ENCODE measurements at places on chromosomes 5 and 9.

- no peak for DNase-seq
Measured at GRCh38 chr5:67366276-67366675, 169.7 kb upstream of the CD180 start.

DNA sequence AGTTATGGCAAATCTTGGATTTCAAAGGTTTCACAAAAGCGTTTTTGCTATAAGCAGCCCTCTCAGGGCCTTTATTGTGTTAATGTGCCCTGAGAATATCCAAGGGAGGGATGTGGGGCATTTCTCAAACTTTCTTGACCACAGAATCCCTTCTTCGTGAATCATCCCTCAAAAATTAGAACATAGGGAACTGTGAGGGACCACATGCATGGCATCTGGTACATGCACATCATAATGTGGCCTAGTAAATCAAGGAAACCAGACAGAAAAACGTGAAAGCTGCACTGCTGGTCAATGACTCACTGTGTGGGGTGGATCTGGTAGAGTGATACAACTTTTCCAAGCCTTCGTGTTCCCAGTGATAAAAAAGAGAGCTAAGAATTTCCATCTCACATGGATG is 22.4 kb downstream of the DDX31 start:
- no peak for DNase-seq

DNA sequence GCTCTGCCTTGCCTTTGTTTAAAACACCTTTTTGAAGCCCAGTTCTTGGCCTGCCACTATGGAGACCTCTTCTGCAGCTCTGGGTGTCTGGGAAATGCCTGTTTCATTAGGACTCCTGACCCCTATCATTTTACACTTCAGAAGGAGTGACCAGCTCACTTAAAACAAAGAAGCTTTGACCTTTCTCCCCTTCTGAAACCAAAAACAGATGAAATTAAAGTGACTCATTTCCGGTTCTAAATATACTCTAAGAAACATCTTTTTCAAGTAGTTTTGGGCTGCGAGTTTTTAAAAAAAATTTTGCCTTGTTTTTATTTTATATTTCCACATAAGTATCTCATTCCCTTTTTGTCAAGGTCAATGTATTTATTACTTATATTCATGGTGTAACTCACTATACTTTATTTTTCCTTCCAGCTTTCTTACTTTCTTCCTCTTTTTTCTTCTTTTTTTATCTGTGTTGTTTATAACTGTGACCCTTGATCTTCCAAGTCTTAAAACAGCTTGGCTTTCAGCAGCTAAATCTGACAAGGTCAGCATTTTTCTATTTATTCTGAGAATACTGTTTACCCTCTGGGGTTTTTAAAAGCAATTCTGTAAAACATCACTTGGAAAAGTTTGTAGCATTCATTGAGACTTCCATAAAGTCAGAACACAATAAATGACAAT is 672.9 kb downstream of the NR2F1-AS1 start:
- DNase-seq, result no peak

DNA sequence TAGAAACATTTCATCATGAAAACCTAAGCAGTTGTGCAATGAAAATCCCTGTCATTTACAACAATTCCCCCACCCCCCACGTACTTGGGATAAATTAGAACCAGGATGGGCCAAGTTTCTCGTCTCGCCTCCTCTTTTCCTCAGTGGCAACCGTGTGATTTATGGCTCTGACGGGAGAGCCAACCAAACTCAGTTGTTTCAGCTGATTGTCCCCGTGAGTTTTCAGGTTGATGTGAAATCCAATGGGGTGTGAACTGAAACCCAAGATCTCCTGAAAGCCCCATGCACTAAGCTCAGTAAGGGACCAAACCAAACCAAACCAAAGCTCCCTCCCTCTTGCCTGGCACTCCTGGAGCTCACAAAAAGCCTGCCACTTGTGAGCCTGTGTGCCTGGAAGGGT is 138.7 kb upstream of the SLC24A2 start:
- DNase-seq, result no peak

- no peak for DNase-seq
Measured at GRCh38 chr9:35691757-35692301, 2.1 kb upstream of the TPM2 start.

Data from CD4-positive, alpha-beta T cell (primary cell).